Natural killer cell (primary cell): ENCODE measurements at places on chromosomes 6 and 20. TPM values are rescaled to one million over a fixed set of nuclear protein-coding genes. Genes with fewer than 3 reads are reported as not detected.

DNA sequence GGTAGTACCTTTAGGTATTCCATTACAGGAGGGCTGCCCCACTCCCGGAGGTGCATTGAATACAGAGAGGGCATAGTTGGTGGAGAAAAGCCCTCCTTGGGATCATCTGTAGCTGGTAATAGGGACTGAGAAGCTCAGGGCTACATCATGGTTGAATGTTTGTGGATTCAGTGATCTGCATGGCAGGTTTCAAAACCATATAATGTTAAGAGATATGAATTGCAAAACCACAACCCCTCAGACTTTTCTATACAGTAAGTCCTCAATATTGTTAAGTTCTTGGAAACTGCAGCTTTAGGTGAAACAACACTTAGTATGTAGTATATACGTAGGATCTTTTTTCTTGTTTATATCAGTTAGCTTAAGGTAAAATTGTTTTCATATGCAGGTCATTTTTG is 11.3 kb downstream of the TULP4 start:
- H3K27me3 ChIP-seq = no peaks in the 10 kb centered on the region
- no peak overlapping the region for H3K27ac ChIP-seq
- no peak for DNase-seq
- H3K36me3 ChIP-seq = no peaks in the 10 kb centered on the region

- no peak overlapping the region for H3K4me3 ChIP-seq
- no peaks in the 10 kb centered on the region for H3K4me1 ChIP-seq
- no peaks in the 10 kb centered on the region for H3K27me3 ChIP-seq
- no peak overlapping the region for H3K27ac ChIP-seq
- no peak for DNase-seq
These were observed 2.1 kb upstream of the MUC22 start for GRCh38 chr6:31008165-31008564.

DNA sequence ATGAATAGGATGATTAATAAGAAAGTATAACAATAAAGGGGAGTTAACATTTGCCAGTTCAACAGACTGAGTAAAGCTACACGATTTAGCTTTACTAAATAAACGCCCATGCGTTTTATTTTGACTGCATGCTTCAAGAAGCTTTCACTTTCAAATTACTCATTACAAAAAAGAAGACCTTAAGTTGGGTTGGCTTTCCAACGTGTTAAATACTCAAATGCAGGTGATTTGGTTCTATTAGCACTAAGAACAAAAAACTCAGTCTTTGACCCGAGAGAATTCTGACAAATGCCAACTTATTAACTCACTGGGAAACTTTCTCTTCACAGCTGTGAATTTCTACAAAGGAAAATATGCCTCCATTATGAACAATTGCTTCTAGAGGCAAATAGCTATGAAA is 24.8 kb downstream of the RNF146 start:
- no peak for DNase-seq
- H3K4me1 ChIP-seq = no peaks in the 10 kb centered on the region
- no peaks in the 10 kb centered on the region for H3K27me3 ChIP-seq
- no peak overlapping the region for H3K27ac ChIP-seq

The ULBP1 gene
- total RNA-seq = 0.23 TPM

- DNase-seq = no peak
- H3K4me3 ChIP-seq = no peak overlapping the region
- H3K27ac ChIP-seq = no peak overlapping the region
- H3K36me3 ChIP-seq = no peaks in the 10 kb centered on the region
- H3K4me1 ChIP-seq = peaks cover 26% of the 10 kb centered on the region
These were observed 1.5 kb upstream of the ILRUN start for GRCh38 chr6:34697904-34698559.

The TUBB1 gene
- total RNA-seq = 46.9 TPM

GRCh38 chr6:16265351-16266341 is 27.3 kb downstream of the GMPR start:
- H3K4me3 ChIP-seq = no peak overlapping the region
- no peak overlapping the region for H3K27ac ChIP-seq
- no peaks in the 10 kb centered on the region for H3K36me3 ChIP-seq

DNA sequence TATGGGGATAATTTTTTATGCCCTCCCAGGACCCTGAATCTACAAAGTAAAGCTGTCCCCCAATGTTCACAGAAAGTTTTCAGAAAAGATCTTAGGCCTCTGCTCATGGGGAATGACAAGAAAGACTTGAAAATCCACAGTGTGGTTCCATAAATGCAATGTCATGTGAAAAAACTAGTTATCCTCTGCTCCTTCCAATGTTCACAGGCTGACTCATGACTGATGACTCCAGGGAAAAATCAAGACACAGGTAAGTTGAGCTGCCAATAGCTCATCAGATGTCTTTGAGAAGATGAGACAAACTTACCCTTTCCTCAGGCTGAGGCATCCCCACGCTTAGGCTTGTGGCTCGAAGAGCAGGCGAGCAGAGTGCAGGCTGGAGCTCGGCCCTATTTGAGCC is 14.8 kb upstream of the BCLAF1 start:
- no peaks in the 10 kb centered on the region for H3K27me3 ChIP-seq
- no peaks in the 10 kb centered on the region for H3K4me1 ChIP-seq
- H3K4me3 ChIP-seq = no peak overlapping the region
- no peak overlapping the region for H3K27ac ChIP-seq

GRCh38 chr6:30154709-30155519 is 6.1 kb downstream of the TRIM10 start:
- peaks cover 5% of the 10 kb centered on the region for H3K27me3 ChIP-seq
- no peak overlapping the region for H3K4me3 ChIP-seq
- H3K27ac ChIP-seq = no peak overlapping the region

The SLC22A3 gene
- not detected for total RNA-seq

The BCKDHB gene
- total RNA-seq = 13.7 TPM

DNA sequence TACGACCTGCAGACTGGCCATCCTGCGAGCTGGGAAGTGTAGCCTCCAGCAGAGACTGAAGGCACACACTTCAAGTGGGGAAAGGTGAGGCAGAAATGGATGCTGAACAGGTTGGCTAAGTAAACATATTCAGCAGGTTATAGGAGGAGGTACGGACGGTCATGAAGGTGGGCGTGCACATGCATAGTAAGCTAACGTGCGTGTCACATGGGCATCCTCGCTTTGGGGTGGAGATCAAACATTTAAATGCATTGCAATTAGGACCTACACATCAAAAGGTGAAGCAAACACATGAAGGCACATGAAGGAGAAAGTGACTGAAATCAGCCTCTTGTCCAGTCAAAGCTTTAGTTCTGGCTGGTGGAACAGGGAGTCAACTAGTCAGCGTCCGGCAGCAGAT is 305.6 kb upstream of the EXOC2 start:
- no peak overlapping the region for H3K4me3 ChIP-seq
- H3K27me3 ChIP-seq = no peaks in the 10 kb centered on the region
- no peak overlapping the region for H3K27ac ChIP-seq

The TREML4 gene
- 2.1 TPM for total RNA-seq

The GSTA1 gene
- not detected for total RNA-seq

GRCh38 chr6:75283907-75284631 is 523 bp downstream of the TMEM30A start:
- peaks cover 9% of the 10 kb centered on the region for H3K4me1 ChIP-seq
- H3K27me3 ChIP-seq = no peaks in the 10 kb centered on the region
- no peaks in the 10 kb centered on the region for H3K36me3 ChIP-seq
- peak overlapping the region; percentile 94 for H3K4me3 ChIP-seq
- peak overlapping the region; percentile 89 for H3K27ac ChIP-seq

GRCh38 chr6:152472325-152472724 is 164.8 kb downstream of the SYNE1 start:
- DNase-seq = no peak
- H3K4me3 ChIP-seq = no peak overlapping the region
- H3K27ac ChIP-seq = no peak overlapping the region
- no peaks in the 10 kb centered on the region for H3K27me3 ChIP-seq
- peaks cover 42% of the 10 kb centered on the region for H3K36me3 ChIP-seq

- no peak overlapping the region for H3K4me3 ChIP-seq
- no peaks in the 10 kb centered on the region for H3K27me3 ChIP-seq
- no peak for DNase-seq
- peaks cover 24% of the 10 kb centered on the region for H3K4me1 ChIP-seq
- no peaks in the 10 kb centered on the region for H3K36me3 ChIP-seq
These were observed 27.5 kb downstream of the LAMA5 start for GRCh38 chr20:62339647-62340062.

The KHDC1L gene
- total RNA-seq = 0.45 TPM

GRCh38 chr20:22389836-22390542 is 194.4 kb downstream of the FOXA2 start:
- no peak overlapping the region for H3K4me3 ChIP-seq
- no peaks in the 10 kb centered on the region for H3K4me1 ChIP-seq
- H3K36me3 ChIP-seq = no peaks in the 10 kb centered on the region
- no peak overlapping the region for H3K27ac ChIP-seq

DNA sequence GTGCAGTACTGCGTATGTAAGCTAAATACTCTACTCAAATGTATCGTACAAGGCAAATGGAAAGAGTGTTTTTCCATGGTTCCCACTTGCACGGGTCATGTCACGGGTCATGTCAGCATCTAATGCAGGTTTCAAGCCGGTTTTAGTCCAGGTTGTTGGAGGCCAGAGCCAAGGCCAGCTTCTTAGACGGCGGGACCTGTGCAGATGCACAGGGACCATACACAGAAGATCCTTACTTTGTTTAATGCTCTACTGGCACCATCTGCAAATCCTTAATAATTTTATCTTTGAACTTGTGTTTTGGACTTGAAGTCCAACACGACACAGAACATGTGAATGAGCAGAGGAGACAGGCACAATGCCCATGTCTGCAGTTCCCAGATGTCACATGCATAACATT is 42.7 kb downstream of the SOD2 start:
- H3K4me1 ChIP-seq = no peaks in the 10 kb centered on the region
- H3K27ac ChIP-seq = no peak overlapping the region
- H3K27me3 ChIP-seq = no peaks in the 10 kb centered on the region

- no peak for DNase-seq
- H3K4me1 ChIP-seq = no peaks in the 10 kb centered on the region
- no peaks in the 10 kb centered on the region for H3K27me3 ChIP-seq
- no peak overlapping the region for H3K4me3 ChIP-seq
- no peaks in the 10 kb centered on the region for H3K36me3 ChIP-seq
- no peak overlapping the region for H3K27ac ChIP-seq
These were observed 32.7 kb downstream of the CD109 start for GRCh38 chr6:73728548-73729205.

DNA sequence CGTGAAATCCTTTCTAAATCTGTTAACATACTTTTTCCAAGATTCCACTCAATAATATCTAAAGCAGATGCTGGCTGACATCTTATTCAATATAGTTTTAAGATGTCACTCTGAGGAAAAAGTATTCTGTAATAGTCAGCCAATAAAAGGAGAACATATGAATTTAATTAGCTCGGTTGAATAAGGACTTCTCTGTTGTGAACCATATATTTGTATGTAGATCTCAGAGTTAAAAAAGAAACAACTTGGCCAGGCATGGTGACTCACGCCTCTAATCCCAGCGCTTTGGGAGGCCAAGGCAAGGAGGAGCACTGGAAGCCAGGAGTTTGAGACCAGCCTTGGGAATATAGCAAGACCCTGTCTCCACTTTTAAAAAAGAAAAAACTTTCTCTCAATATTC is 7.4 kb upstream of the CD24 start:
- no peak overlapping the region for H3K27ac ChIP-seq
- no peak overlapping the region for H3K4me3 ChIP-seq
- no peaks in the 10 kb centered on the region for H3K4me1 ChIP-seq
- H3K27me3 ChIP-seq = no peaks in the 10 kb centered on the region
- no peak for DNase-seq
- H3K36me3 ChIP-seq = no peaks in the 10 kb centered on the region

DNA sequence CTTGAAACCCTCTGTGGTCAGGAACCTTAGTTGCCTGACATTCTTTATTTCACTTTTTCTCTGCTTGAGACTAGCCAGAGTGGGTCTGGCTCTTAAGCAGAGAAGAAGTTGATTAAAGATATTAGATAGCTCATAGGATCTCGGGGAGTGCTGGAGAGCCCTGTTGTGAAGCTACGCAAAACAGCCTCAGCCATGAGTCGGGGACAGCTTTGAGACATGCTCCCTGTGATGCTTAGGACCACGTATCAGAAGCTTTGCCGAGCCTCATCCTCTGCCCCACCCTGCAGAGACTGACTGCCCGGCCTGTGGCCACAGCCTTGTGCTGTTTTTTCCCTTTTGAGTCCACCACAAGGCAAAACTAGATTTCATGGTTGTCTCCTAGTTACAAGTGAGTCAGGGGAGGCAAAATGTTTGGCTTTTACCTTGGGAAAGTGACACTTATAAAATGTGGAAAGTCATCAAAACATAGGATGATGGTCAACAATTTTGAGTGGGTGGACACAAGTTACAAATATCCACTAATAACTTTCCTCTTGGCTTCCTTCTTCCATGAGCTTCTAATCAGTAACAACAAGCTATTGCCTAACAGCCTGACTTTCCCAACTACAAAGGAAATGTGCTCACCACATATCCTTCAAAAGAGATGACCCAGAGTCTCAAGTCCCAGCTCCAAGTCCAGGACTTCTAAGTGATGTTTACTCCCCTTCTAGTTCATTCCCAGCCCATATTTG is 108.4 kb downstream of the JAG1 start:
- peaks cover 9% of the 10 kb centered on the region for H3K4me1 ChIP-seq
- no peak overlapping the region for H3K4me3 ChIP-seq
- no peaks in the 10 kb centered on the region for H3K36me3 ChIP-seq
- DNase-seq = no peak

The CEP85L gene
- total RNA-seq = 82.0 TPM

DNA sequence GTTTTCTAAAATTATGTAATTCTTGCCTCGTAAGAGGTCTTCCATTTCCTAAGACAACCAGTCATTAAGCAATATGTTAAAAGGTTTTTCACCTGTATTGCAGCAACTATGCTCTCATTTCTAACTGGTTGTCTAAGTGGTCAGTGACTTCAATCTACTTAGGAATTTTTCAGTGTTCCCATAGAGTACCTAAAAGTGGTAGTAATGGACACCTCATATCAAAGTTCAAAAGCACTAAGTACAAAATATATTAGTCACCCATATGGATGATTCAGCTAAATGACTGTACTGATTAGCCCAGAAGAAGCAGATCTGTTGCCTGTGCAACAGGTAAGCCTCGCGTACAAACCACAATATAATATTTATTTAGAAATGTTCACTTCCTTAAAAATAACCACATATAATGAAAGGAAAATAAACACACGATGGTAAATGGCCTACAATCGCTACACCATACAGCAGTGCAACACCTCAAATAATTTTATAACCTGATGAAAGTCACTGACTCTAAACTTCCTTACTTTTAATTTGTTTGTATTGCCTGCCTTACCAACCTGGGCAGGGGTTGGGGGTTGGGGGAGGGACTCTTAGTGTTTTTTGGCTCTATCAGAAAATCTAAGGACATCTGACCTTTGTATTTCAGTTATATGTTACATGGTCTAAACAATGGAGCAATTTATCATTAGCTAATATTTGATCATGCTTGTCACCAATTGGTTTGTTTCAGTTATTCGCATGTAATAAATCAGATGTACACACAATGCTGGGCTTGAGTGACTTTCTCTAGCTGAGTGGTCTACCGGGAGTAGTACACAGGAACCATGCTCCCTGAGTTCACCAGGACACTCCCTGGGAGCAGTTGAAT is 105.9 kb downstream of the HIVEP2 start:
- H3K4me1 ChIP-seq = peaks cover 6% of the 10 kb centered on the region
- H3K27ac ChIP-seq = no peak overlapping the region
- no peak for DNase-seq
- no peak overlapping the region for H3K4me3 ChIP-seq
- peaks cover 7% of the 10 kb centered on the region for H3K36me3 ChIP-seq

The GTF2H4 gene
- total RNA-seq = 17.9 TPM

The COL20A1 gene
- total RNA-seq = 0.12 TPM

GRCh38 chr6:109036574-109037294 is 57.9 kb downstream of the SESN1 start:
- H3K36me3 ChIP-seq = no peaks in the 10 kb centered on the region
- no peaks in the 10 kb centered on the region for H3K27me3 ChIP-seq
- H3K4me3 ChIP-seq = no peak overlapping the region
- peaks cover 14% of the 10 kb centered on the region for H3K4me1 ChIP-seq
- H3K27ac ChIP-seq = peak overlapping the region; percentile 62
- DNase-seq = no peak

The SOX18 gene
- total RNA-seq = not detected
